GM18507 (cell line): ENCODE measurements at places on chromosomes 13 and 19.

- no peak for DNase-seq
Measured at GRCh38 chr13:99371956-99372355, 64.8 kb upstream of the GPR183 start.

- no peak for DNase-seq
Measured at GRCh38 chr13:99540530-99540929, 39.3 kb downstream of the TM9SF2 start.

DNA sequence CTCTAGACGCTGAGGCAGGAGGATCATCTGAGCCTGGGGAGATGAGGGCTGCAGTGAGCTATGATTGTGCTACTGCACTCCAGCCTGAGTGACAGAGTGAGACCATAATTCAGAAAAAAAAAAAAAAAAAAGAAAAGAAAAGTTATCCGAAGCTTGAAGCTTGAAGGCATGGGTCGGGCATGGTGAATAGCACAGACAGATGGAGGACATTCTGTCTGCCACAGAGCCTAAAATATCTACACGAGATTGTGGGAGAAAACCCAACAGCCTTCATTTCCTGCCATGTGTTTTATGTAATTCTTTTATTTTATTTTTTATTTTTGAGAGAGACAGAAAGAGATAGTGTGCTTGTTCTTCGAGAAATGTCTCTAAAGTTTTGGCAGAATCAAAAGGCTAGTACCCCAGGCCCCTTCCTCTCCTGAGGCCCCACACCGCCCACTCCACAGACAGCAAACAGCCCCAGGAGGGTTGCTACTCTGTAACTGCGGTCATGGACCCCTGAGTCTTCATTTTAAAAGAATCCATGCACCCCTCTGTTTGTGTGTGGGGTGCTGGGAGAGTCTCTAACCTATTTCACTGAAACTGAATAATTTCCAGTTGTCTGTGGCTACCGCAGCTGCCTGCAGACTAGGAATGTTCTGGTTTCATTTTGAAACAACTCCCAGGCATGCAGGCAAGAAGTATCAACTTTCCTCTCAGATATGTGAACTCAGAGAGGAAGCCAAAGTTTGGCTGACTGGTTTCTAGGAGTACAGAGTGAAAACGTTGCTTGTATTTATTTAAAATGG, 38.4 kb upstream of the RCBTB2 start:
- no peak for DNase-seq

GRCh38 chr19:18297308-18297707, 15.9 kb upstream of the JUND start:
- DNase-seq = no peak
